NCI-H1436 treated with DMSO at 0.1 percent for 48 hours (cell line): ENCODE measurements at places on chromosomes 1 and 21.

DNA sequence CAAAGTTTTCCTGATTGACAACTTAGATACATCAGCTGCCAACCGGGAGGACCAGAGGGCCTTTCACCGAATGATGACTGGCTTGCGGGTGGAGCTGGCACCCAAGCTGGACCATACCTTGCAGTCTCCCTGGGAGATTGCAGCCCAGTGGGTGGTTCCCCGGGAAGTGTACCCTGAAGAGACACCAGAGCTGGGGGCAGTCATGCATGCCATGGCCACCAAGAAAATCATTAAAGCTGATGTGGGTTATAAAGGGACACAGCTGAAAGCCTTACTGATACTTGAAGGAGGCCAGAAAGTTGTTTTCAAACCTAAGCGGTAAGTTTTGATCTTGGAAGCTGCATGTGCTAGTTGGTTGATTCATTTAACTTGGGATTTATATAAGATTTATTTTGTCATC is 18.2 kb downstream of the FAM20B start:
- DNase-seq: no peak

GRCh38 chr1:23759277-23759676 is 16.0 kb downstream of the ELOA start:
- DNase-seq: no peak

GRCh38 chr1:170357750-170358149 is 174.2 kb upstream of the GORAB start:
- DNase-seq: no peak

GRCh38 chr1:17673329-17674072 is 81.6 kb upstream of the ACTL8 start:
- DNase-seq: no peak

DNA sequence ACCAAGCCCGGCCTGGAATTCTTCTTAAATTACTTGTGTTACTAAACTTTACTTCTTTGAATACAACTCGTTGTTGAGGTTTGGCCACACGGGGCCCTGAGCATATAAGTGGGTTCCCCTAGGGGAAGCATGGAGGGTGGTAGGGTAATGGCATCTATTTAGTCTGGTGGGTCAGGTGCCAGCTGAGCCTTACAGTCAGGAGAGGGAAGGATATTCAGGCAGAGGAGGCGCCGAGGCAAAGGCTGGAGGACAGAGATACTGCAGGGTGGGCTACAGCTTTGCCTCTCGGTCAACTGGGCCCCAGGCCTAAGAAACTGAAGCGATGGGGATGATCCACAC is 424 bp upstream of the NECAP2 start:
- no peak for DNase-seq

DNA sequence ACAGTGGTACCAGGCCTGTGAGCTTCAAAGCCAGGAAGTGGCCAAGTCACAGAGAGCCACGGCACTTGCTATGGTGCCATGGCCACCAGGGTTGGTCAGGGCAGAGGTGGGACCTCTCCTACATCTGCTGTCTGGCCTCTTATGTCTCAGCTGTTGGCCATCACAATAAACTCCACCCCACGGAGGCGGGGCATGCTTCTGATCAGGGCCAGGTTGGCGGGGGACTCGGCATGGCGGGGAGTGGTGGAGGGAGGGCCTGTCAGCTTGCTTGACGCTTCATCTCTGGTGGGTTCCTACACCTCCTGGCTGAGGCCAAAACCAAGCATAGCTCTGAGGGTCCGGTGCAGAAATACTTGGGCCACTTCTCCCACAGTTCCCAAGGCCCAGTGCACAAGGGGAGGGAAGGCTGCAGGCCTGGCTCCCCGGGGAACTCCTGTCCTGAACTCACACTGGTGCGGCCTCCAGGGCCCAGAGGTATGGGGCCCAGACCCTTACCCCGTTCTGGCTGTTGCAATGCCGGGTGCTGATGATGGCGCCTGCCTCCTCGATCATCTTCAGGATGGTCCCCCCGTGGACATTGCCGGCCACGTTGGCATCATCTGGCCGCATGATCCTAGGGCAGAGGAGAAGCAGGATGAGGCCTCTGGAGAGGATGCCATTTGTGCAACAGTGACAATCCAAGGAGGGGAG is 44.2 kb downstream of the ACOT7 start:
- no peak for DNase-seq

GRCh38 chr1:28755701-28756100 is 19.0 kb downstream of the YTHDF2 start:
- no peak for DNase-seq

GRCh38 chr1:37100310-37100709 is 66.0 kb upstream of the GRIK3 start:
- no peak for DNase-seq

DNA sequence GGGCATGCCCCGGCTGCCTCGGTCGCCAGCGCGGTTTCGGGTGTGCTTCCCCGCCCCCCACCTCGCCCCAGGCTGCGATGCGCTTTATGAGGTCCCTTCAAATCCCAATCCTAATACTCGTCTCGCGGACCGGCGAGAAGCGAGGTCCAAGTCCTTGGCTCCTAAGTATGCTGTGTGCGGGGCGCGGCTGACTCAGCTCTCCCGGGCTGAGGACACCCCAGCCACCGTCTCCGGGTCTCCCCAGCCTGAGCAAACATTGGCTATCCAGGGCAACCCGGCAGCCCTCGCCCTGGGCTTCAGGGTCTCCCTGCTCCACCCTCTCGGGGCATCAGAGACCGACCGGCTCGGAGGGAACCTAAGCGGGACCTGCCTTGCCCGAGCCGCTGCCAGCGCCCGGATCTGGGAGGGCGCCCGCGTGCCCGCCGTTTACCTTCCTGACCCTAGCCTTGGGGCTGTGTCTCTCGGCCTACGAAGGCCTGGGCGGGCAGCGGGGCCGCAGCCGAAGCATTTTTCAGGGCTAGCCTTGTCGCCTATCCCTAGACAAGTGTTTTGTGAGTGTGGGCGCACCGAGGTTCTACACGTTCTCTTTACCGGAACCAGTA is 1.2 kb downstream of the ITPKB start:
- DNase-seq: no peak

GRCh38 chr1:196444634-196445033 is 163.6 kb downstream of the KCNT2 start:
- no peak for DNase-seq

DNA sequence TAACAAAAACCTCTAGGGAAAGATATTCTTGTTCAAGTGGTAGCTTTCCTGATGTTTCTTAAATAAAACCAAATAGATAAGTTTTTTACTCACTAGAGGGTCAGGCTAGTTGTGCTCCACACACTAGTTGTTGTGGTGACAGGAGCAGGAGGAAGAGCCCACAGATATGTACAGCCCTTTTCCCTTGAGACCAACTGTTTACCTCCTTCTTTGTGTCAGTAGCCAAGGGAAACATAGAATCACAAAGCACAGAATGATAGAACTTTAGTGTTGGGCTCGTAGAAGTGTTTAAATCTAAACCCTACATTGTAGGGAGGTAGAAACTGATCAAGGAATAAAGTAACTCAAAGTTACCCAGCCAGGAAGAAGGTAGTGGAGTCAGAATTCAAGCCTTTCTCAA is 309.0 kb downstream of the CTH start:
- no peak for DNase-seq

DNA sequence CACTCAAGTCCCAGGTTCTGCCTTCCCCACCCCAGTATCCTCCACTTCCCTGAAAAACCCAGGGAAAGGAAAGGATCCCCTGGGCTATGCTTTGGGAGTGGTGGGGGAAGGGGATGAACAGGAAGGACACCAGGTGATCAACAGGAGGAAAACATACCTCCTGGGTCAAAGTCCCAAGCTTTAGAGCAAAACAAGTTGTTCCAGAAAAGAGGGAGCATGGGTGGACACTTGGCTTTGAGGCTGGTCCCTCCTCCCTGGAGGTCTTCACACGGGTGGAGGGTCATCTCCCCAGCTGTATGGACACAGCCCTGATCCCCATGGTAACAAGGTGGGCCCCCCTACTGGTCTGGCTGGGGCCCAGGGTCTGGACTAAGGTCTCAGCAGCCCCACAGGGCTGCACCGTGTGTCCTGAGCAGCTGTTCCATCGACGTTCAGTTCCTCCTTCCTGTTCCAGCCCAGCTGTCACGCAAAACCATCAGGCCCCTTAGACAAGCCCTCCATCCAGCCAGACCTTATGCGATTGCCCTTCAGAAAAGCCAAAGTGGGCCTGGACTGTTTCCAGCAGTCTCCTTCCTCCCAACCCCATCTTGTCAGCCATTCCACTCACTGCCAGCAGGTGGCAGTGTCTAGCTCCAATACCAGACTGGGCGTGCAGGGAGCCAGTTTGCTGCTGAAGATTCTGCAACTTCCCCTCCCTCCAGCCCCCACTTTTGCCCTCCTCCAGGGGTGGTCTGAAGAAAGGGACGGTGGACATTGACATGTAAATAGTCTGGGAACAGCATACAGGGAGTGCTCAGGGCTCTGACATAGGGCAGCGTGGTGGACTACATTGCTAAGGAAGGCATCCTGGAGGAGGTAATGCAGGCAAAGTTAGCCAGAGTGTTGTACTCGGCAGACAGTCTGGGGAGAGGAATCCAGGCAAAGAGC is 2.9 kb upstream of the PDZK1IP1 start:
- no peak for DNase-seq

- no peak for DNase-seq
Observed at GRCh38 chr1:9652379-9653209, 1.1 kb downstream of the PIK3CD start.

- DNase-seq: no peak
Observed at GRCh38 chr1:172530000-172530399, 3.0 kb upstream of the SUCO start.

DNA sequence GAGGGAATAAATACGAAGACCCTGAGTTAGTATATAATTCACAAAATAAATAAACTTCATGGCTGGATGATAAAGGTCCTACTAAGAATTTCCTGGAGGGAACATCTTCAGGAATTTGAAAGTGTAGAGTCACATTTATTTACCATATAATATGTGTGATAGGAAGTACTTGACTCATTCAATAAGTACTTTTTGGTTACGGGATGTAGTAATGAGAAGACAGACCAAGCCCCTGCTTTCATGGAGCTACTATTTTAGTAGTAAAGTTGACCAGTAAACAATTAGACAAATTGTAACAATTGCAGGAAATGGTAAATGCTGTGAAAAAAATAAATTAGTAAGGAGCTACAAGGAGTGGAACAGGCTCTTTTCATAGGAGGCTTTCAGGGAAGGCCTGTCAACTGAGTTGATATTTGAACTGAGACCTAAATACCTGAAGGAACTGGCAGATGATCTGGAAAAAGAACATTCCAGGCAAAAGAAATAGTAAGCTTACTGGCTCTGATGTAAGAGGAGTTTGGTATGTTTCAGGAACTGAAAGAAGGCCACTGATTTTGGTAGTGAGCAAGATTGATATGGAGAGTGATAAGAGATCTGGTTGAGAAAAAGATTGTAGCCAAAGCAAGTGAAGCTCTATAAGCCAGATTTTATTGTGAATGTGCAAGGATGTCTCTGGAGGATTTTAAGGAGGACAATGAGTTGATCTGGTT is 36.2 kb downstream of the CAMSAP2 start:
- DNase-seq: no peak

DNA sequence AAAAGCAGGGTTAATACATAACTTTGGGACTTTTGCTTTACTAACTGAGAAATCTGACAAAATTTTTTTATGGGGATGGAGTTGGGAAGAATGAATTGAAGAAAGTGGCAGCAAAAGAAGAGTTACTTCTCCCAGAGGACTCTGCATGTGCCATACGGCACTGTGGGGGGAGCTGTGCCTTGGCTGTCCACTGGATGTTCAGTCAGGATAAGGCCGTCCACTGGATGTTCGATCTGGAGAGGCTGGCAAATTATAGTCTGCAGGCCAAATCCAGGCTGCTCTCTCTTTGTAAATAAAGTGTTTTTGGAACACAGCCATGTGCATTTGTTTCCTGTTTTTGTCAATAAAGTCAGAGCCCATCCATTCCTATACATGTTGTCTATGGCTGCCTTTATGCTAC is 4.5 kb upstream of the MAP3K7CL start:
- DNase-seq: no peak

- no peak for DNase-seq
Observed at GRCh38 chr1:2921970-2922686, 99.1 kb upstream of the ACTRT2 start.

DNA sequence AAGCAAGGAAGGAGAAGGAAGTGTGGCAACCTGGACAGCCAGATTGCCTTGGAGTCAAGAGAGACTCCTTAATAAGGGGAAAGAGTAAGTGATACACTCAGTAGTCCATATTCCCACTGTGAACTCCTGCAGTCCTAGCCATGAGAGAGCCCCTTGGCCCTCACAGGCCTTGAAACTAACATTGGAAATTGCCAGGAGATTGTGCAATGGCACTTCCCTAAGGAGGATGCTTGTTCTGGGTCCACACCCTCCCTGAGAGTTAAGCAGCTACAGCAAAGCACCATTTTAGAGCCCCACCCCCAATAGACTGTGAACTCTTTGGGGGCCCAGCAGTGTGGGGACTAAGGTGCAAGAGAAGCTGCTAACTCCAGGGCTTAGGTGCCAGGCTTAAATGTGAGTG is 367.7 kb upstream of the CAMK1G start:
- DNase-seq: no peak

DNA sequence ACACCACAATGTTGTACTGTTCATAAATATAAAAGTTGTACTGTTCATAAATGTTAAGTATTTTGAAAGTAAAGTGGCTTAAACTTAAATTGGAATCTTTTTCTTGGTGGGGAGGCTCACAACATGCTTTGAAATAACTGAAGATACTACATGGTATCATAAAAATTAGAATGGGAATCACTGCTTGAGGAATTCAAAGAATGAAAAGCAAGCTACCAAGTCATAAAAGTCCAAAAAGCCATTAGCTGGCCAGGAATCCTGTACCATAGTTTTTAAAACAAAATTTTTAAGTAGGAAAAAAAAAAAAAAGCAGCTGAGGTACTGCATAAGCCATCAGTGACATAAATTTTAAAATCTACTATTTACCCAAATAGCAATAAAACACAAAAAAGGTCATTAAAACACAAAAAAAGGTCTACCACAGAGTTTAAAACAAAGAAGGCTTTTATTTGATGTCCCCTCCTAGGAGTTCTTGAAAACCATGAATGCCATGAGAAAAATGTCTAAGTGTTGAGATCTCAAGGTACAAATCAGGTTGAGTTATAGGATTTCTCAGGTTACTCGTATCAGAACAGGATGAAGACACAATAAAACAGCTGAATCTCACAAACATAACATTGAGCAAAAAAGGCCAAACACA is 8.6 kb downstream of the ZZZ3 start:
- no peak for DNase-seq

DNA sequence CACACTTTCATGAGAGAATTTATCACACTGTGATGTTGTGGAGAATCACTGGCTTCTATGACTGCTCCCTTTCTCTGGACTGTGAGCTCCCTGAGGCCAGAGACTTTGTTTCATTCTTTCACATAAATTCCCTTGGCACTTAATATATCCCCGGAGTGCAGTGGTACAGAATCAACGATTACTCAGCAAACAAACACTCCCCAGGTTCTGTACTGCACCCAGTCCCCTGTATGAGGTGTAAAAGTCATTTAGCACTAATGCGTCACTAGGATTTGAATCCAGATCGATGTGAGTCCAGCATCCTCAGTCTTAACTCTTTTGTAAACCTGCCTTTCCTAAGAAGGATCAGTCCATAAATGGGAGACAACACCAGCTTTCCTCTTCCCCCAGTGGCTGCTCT is 6.8 kb upstream of the UTP25 start:
- DNase-seq: no peak

DNA sequence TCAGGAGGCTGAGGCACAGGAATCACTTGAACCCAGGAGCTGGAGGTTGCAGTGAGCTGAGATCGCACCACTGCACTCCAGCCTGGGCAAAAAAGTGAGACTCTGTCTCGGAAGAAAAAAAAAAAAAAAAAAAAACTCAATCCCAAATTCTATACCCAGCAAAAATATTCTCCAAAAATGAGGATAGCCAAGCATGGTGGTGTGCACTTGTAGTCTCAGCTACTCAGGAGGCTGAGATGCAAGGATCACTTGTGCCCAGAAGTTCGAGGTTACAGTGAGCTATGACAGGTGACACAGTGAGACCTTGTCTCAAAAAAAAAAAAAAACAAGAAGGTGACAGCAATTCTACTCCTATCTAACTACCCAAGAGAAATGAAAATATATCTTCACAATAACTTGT is 6.4 kb downstream of the TMEM50B start:
- no peak for DNase-seq
